NCI-H187 treated with DMSO at 0.1 percent for 48 hours (cell line): ENCODE measurements at places on chromosomes 12 and 14.

DNA sequence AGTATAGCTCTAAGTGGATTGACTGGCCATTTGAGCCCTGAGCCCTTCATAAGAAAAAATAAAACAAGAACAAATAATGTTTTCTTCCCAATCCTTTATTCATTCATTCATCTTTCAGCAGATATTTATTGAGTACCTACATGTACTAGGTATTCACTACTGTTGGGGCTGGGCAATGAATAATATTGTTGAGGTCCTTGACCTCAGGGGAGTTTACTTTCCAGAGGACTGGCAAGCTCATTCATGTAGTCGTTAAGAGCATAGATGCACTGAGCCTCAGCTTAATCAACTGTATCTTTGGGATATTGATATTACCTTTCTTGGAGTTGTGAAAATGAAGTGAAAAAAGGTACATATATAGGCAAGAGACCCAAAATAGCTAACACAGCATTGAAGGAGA lies 7.6 kb downstream of the CFAP54 start:
- no peak for DNase-seq

GRCh38 chr14:22850944-22851764 lies 14.8 kb downstream of the MMP14 start:
- no peak for DNase-seq

DNA sequence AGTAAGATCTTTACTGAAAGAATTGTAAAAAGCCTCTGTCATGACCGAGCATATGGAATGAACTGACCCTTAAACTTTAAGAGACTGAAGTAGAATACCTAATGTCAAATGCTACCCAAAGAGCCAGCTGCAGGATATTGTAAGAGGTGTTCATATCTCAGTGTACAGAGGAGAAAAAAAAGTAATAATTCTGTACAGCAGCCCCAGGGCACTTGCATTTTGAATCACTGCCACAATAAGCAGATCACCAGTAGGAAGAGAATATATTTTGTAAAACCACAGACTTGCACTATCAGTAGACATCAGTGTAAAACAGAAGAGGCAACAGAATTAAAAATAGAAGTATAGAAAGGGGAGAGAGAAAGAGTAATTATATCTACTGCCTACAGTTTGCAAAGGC lies 162.6 kb downstream of the PPFIA2 start:
- no peak for DNase-seq

DNA sequence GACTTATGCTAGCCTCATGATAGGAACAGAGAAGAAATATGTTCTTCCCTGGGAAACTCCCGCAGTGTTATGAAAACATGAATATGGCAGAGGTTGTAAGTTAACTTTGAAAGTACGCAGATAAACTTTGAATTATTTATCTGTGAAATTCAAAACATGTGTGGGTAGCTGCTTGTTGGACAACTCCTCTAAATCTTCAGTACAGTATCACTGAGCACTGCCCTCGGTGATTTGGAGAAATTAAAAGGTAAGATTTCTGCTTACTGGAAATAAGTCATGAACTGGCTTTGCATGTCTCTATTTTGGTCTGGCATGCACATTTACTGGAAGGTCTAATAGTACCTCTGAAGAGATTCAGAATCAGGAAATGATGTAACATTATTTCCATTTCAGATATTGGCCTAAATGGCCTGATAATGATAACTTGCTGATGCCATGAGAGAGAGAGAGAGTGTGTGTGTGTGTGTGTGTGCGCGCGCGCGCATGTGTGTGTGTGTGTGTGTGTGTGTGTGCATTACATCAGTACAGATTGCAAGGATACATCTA lies 1441.9 kb upstream of the FLRT2 start:
- DNase-seq: no peak

DNA sequence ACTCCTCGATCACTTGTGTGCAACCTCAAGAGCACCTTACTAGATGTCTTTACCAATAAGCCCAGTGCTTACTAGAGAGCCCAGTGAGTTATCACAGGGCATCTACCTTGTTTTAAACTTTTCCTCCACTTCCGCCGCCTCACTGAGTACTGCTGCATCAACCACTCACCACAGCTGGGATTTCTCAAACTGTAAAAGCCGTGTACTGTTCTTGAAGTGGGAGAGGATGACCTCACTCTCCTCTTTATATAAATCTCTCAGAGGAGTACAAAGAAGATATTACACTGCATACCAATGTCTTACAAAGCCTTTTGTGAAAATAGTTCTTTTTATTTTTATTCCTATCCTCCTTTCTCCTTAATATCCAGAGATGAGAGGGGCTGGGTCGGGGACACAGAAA lies 94.1 kb downstream of the PLCZ1 start:
- no peak for DNase-seq
